ENCODE measurements at places on chromosomes 11 and 22.

GRCh38 chr11:41189701-41190436 is 269.6 kb downstream of the LRRC4C start:
- peak; percentile 22 for DNase-seq

DNA sequence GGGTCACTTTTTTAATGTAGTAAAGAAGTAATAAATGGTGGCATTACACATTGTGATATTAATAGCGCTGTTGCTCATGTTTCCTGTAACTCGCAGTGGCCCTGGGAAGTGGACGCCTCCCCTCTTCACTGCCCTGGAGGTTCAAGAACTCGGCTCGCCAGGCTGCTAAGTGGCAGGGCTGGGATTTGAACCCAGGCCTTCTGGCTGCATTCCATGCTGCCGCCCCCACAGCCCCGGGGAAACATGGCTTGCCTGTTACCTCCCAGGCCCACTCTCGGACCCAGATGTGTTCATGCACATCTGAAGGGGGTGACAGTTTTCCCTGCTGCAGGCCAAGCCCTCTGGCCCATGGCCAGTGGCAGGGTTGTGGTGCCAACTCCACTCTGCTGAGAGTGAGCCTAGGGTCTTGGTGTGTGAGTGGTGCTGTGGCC is 25.0 kb upstream of the MGAT3 start:
- no peak for DNase-seq

GRCh38 chr11:8593935-8594909 is at the start of gene STK33:
STK33 (minus strand) TSS chr11:8594228; CDS start chr11:8474905, 119,323 bp downstream.
- peak; percentile 47 for DNase-seq

- no peak for DNase-seq
Measured at GRCh38 chr22:25709758-25710157, 32.2 kb upstream of the MYO18B start.

DNA sequence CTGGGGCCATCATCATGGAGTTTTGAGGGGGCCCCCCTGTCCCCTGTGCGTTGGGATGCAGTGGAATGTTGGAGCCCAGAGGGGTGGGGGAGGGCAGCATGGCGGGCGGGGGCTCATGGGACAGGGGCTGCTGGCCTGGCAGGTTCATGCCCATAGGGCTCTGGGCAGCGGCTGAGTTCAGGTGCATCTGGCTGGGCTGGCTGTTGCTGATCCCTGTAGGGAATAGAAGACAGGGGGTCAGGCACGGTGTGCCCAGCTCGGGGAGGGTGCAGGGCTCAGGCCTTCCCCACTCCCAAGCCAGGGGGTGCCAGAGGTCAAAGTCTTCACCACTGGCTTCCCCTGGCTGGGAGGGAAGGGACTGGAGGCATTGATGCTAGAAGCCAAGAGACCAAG is 15.6 kb downstream of the CXCR5 start:
- DNase-seq, result no peak

GRCh38 chr11:2561696-2562581 is 117.1 kb downstream of the KCNQ1 start:
- no peak for DNase-seq

- DNase-seq, result no peak
Measured at GRCh38 chr22:27080863-27081262, 423.5 kb downstream of the MIAT start.

DNA sequence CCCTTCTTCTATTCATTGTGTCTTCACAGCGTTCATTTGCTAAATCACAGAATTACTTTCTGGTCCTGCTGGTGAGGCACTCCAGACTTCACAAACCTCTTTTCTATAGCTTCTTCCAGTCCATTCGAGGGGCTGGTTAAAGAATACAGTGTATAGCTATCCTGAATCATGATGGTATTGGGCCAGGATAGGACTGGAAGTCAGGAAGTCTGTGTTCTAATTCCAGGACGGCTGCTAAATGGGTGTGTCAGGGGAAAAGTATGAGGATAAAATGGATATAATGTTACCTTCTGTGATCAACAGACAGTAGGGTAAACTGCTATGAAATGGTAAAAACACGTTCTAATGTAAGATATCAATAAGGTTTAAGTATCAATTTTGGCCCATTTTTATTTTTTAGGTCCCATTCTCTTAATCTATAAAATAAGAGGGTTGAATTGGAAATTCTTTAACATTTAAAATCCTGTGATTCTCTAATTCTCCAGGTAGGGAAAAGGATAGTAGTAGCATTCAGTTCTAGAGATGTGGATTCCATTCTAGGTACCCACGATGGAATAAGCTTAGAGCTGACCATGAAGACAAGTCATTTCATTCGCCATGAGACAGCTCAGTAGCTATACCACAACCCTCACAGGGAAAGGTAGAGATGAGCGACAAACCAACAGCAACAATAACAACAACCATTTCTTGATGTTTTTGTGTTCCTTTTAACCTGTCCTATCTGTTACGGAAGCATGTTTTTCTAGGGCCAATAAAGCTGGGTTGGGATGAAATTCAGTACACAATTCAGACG is 96.1 kb downstream of the SLC1A2 start:
- DNase-seq, result no peak

- no peak for DNase-seq
Measured at GRCh38 chr22:19579115-19579811, 55.1 kb upstream of the CLDN5 start.

DNA sequence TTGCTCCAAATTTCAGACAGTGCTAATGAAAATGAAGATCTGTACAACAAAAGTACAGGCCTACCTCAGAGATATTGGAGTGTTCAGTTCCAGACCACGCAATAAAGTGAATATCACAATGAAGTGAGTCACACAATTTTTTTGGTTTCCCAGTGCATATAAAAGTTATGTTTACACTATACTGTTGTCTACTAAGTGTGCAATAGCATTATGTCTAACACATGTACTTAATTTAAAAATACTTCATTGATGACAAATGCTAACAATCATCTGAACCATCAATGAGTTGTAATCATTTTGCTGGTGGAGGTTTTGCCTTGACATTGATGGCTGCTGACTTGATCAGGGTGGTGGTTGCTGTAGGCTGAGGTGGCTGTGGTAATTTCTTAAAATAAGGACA is 60.6 kb upstream of the E2F8 start:
- no peak for DNase-seq

All from spinal cord (tissue), 10 donors.